ENCODE measurements at places on chromosomes 5 and 9.

GRCh38 chr5:14238272-14238671 is 95.1 kb downstream of the TRIO start:
- DNase-seq: no peak

- no peak for DNase-seq
Measured at GRCh38 chr9:16271967-16272366, 598.5 kb downstream of the BNC2 start.

GRCh38 chr9:127336506-127337352 is 60.2 kb upstream of the SLC2A8 start:
- DNase-seq: no peak

- no peak for DNase-seq
Measured at GRCh38 chr5:129930221-129930620, 26.0 kb downstream of the CHSY3 start.

DNA sequence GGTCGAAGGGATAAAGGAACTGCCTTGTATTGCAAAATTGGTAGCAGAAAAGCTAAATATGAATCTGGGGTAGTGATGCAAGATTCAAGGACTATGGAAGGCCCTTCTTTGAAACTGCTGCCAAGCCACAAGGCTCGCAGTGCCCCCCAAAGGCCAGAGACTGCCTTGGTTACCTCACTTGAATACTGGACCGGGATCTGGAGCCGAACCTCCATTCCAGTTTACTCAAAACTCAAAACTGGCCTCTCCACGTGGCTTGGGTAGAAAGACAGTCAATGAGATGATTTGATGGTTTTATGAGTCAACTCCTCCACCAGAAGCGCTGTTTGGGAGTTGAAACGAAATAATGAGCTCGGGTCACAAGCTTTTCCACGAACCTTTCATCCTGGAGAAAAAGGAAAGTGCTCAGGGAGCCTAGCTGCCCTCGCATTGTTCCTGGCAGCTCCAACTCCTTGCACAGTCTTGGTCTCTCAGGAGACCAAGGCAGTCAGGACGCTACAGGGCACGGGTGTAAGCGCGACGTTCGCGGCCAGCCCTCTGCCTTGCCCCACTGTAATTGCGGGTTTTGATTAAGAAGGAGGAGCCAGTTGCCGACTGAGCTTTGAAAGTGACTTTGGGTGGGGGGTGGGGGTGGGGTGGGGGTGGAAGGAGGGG is 2.8 kb downstream of the ST8SIA4 start:
- peak; percentile 57 for DNase-seq

DNA sequence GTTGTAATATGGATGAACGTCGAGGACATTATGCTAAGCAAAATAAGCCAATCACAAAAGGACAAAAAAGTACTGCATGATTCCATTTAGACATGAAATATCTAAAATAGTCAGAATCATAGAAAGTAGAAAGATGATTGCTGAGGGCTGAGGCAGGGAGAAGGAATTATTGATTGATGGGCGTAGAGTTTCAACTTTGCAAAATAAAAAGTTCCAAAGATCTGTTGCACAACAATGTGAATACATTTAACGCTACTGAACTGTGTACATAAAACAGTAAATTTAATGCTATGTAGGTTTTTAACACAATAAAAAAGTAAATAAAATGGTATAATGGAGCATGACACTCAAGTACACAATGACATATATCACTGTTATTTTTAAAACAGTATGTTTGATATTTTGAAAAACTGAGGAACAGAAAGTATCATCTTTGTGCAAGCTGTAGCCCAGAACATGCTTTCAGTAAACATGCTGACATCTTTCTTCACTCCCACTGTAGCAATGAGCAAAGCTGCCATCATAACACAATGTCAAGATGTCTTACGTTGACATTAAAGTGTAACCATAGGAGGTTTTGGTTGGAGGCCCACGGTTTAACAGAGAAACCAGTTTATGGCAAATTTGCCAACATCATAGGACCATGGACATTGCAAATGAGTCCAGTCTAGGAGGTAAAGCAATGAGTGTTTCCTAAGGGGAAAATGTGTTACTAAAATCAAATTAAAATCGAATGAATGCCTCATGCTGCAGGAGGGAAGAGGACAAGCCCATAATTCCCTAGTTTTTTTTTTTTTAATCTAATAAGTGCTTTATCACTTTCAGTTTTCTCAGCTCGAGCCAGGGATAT is 125.8 kb upstream of the SGCD start:
- no peak for DNase-seq

DNA sequence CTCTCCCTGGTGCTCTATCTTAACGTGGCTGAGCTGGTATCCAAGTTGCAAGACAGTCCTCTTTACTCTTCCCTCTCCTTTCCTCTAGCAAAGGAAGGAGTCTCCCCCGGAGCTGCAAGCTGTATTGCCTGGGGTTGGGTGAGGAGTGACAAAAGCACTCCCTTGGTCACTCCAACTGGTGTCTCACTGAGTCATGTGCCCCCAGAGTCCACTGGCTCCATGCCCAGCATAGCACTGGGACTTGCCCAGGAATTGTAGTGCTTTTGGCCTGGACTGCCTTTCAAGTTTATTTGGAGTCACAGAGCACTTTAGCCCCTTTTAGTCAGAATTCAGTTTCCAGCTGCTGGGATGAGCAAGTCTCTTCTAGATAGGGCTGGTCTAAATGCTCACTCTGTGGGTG is 82.6 kb upstream of the FST start:
- DNase-seq: no peak

- DNase-seq: no peak
Measured at GRCh38 chr9:80028501-80028900, 456.7 kb downstream of the TLE4 start.

- no peak for DNase-seq
Measured at GRCh38 chr9:127684576-127684975, 22.2 kb upstream of the CFAP157 start.

- no peak for DNase-seq
Measured at GRCh38 chr5:153905219-153905618, 133.5 kb downstream of the FAM114A2 start.

DNA sequence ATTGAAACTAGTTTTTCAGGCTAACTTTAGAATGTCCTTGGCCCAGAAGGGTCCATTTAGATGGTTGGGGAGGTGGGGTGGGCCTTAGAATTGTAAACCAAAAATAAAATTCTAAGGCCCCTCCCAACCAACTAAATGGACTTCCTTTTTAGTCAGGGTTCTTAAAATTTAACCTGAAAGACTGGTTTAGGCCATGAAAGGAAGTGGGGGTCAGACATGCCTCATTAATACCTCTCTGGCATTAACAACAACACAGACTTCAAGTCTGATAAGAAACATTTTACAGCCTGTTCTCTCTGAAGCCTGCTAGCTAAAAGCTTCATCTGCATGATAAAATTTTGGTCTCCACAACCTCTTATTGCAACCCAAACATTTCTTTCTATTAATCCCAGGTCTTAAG is 65.5 kb upstream of the TNC start:
- DNase-seq: no peak

- DNase-seq: no peak
Measured at GRCh38 chr5:103526164-103526915, 36.2 kb downstream of the NUDT12 start.

GRCh38 chr5:81250004-81250403 is 16.9 kb downstream of the CKMT2 start:
- no peak for DNase-seq

- no peak for DNase-seq
Measured at GRCh38 chr9:123157221-123157620, 111.2 kb downstream of the STRBP start.

- no peak for DNase-seq
Measured at GRCh38 chr9:86376016-86376415, 21.8 kb upstream of the TUT7 start.

GRCh38 chr5:129094924-129095899 is 663 bp downstream of the ISOC1 start:
- DNase-seq: peak; percentile 26

GRCh38 chr9:120032639-120033038 is 547.3 kb downstream of the CDK5RAP2 start:
- DNase-seq: no peak

GRCh38 chr5:55584398-55585205 is 49.8 kb upstream of the PLPP1 start:
- no peak for DNase-seq
